ENCODE measurements at places on chromosomes 7 and 10.
A peak's percentile ranks its signal among the peaks of the same experiment; 100 is the strongest.

DNA sequence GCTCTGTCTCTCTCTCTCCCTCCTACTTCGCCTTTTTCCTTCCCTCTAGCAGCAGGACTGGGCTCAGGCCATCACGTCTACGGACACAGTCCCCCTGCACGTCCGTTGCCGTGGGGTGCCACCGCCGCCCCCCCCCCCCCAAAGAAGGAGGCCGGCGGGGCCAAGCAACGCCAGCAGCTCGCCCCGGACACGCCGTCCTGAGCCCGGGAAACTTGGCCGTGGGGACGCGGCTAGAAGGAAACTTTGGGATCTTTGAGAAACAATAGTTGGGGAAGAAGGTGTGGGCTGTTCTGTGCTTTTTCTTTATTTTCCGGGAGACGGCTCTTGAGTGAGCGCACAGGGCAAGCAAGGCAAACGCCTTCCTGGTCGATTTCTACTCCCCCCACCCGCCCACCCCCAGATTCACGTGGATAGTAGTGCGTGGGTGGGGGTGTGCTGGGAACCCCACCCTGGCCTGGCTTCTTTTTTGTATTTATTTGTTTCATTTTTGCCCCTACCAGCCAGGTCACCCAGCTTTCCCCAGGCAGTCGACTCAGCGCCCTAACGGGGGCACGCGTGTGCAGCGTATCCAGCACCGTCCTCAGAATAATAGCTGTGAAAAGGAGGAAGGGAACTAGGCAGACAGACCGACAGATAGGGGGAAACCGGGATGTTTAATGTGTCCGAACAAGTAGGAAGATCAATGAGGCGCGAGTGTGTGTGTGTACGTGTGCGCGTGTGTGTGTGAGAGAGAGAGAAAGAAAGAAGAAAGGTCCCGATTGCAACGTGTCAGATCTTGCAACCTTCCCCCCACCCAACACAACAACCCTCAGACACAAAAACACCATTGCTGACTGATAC, 1.4 kb downstream of the MXI1 start:
- peak; percentile 75 for DNase-seq

- no peak for DNase-seq
Observed at GRCh38 chr10:63156236-63156635, 23.1 kb downstream of the NRBF2 start.

DNA sequence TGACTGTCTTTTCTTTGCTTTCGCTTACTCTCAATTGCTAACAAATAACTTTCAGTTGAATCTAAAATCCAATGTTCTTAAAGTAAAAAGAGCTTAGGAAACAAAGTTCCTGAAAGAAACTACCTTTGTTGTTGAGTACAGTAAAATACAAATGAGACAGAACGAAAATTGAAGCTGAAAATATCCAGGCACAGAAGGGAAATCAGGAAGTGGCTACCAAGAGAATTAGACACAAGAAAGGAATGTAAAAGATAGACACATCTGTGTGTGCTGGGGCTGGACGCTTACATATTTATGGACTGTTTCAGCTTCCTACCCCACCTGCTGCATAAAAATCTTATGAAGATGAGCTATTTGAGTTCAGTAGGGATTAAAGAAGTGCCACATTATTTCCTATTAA, 161.7 kb upstream of the PLXDC2 start:
- no peak for DNase-seq

DNA sequence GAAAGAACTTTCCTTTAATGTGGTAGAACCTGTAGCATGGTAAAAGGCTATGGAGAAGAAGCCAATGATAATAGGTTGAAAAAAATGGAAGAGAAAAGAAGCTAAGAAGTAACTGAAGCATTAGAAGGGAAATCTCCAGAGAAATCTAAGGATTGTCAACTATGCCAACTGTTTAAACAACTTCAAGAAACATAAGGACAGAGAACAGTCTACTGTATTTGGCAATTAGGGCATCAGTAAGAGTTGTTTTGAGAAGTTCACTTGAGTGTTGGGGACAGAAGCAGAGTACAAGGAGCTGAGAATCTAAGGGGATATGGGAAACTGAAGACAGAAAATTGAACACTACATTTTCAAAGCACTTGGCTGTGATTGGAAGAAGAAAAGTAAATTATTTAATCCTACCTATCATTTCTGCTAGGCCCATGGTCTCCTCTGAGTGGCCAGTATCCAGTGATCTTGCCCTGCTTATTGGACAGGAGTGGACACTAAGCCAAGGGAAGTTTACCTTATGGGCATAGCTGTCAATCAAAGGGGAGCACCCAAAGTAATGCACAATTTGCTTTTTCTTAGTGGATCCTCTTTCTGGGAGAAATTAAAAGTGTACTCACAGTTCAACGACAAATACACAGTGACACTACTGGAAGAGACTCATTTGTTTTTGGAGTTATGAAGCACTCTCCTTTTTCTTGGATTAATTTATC, 56.4 kb upstream of the CCDC71L start:
- DNase-seq, result no peak

GRCh38 chr10:387909-388660, 252.8 kb downstream of the ZMYND11 start:
- DNase-seq, result peak; percentile 94

- no peak for DNase-seq
Observed at GRCh38 chr10:46556515-46557318, at the start of gene GPRIN2. Gene GPRIN2, minus strand, starts transcription at chr10:46556658. Its CDS starts 5,922 bp downstream, at chr10:46550736.

- peak; percentile 13 for DNase-seq
Observed at GRCh38 chr10:92997620-92998019, 63.0 kb upstream of the CYP26C1 start.

DNA sequence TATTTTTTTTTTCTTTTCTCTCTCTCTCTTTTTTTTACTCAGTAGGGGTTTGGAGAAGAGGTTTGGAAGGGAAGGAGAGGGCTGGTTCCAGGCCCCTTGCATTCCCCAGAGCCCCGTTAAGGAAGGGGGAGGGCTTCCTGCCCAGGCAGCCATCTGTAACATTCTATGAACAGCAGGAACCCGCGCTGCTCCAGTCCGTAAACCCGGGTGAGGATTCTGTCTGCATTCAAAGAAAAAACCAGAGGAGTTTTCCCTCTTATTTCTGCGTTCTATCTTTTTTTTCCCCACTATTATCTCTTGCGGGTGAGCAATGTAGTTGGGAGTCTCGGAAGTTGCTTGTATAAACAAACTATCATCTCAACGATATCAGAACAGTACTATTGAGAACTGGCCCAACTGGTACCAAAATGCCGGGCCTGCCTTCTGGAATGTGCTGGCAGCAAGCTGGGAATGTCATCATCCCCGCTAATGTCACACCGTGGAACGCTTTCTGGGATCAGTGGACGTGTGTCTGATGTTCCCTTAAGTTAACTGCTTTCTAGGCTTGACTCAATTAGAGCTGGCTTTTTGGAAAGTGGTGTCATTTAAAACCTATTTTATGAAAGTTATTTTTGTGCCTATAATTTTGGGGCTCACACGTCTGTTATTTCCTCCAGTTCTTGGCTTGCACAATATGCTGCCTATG, 153.1 kb upstream of the MEOX2 start:
- DNase-seq, result peak; percentile 3

GRCh38 chr7:43444711-43445578, 138.0 kb upstream of the STK17A start:
- DNase-seq, result no peak

DNA sequence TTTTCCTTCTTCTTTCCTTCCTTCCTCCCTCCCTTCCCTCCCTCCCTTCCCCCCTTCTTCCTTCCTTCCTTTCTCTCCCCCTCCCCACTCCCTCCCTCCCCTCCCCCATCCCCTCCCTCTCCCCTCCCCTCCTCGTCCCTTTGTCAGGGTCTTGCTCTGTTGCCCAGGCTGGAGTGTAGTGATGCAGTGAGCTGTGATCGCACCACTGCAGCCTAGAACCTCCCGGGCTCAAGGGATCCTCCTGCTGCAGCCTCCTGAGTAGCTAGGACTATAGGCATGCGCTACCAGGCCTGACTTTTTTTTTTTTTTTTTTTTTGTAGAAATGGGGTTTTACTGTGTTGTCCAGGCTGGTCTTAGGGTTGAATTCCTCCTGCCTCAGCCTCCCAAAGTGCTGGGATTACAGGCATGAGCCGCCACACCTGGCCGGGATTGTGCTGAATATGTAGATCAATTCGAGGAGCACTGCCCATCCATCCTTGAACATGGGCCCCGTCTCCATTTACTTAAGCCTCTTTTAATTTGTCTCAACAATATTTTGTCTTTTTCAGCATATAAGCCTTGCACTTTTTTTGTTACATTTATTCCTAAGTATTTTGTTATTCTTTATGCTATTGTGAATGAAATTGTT, 23.4 kb downstream of the GRIFIN start:
- DNase-seq, result no peak

GRCh38 chr7:48627164-48627563, 297.2 kb upstream of the CDC14C start:
- DNase-seq, result no peak

DNA sequence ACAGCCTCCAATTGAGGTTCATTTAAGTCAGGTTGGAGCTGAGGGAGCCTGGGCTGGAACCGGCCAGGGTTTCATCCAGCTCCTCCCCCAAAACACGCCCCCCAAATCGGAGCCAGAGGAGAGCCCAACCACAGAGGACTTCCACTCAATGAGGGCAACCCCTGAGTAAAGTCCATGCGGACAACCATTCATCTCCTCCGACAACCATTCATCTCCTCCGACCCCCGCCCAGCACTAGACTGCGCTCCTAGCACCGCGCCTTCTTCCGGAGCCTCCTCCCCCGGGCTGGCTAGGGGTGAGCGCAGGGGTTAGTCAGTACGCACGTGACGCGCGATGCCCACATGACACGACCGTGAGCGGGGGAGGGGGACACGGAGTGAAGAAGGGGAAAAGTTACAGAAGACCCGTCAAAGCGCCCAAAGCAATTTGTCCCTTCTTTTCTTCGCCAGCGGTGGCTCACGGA, 1.4 kb downstream of the MAGI2 start:
- no peak for DNase-seq

DNA sequence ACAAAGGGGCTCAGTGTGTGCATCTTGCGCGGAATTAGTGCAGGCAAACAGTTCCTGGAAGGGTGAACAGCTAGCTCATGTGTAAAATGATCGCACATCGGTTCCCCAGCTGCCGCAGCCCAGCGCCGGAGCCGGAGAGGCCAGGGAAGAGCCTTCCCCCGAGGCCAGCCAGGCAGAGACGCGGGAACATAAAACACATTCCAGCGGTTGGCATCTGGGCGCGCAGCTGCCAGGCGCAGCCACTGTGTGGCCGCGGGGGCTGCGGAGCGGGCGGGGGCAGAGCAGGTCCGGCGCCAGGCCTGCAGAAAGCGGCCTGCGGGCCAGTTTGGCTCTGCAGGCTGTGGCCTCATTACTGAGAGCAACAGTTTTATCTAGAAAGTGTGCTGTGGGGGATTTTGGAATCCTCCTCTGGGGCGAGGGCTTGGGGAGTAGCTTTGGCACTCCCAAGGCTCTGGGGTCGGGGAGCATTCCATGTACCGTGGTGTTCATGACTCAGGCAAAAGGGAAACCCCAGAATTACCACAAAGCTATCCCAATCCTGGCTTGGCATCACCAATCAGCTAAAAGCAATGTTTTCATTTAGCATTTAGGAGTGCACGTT, 74.3 kb downstream of the SAMD9 start:
- DNase-seq, result no peak

DNA sequence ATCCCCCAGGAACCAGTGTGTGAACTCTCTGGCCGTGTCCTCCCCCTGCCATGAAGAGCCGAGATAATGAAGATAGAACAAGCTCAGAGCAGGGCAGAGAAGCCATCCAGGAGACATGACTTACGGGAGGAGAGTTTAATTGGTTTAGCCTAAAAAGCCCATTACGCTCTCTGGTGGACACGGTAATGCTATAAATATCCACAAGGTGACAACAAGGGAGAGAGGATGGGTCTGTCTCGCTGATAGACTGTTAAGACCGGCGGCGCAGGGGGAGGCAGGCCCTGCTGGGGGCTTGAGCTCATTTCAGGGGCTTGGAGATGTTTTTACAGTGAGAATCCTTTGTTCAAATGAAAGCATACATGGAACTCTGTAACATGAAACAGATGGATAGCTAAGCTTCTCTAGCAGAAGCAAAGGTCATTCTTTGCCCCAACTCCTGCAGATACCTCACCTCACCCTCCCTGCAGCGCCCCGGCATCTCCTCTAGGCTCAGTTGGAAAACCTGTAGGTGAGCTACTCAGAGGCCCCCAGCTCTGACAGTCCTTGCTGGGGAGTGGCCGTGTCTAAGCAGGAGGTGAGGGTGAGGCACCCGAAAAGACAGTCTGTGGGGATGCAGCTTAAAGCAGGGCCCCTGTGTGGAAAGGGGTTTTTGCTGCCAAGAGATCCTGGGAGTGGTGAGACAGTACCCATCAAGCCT, 40.8 kb upstream of the LOXL4 start:
- no peak for DNase-seq

GRCh38 chr7:44769776-44770294, 21.2 kb downstream of the ZMIZ2 start:
- DNase-seq, result no peak

GRCh38 chr7:51276091-51276605, 40.5 kb downstream of the COBL start:
- DNase-seq, result no peak

DNA sequence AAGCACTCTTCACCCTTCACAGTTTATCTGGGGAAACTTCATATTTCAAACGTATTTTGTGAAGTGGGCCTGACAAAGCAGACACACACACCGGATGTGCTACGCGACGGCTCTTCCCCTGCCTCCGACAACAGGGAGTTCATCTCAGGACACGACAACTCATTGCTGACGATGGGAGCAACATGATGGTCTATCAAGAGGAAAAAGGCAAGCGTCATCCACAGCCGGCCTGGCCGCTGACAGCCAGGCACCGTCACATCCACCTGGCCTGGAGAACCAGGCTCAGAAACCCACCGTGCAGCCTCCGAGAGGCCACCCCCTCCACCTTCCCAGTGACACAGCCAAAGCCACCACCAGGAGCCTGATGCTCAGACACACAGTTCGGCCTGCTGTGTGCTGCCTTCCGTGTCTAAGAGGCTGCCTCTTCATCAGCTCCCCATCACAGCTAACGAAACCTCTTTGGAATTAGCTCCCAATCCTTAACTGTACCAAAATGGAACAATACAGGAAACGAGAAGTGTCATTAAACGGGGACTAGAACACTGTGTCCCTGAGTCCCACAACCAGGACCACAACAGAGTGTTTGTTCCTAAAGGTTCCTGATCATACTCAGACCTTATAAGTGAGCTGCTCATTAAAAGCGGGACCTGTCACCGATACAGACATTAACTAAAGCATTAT, 76.7 kb downstream of the SFMBT2 start:
- peak; percentile 97 for DNase-seq

DNA sequence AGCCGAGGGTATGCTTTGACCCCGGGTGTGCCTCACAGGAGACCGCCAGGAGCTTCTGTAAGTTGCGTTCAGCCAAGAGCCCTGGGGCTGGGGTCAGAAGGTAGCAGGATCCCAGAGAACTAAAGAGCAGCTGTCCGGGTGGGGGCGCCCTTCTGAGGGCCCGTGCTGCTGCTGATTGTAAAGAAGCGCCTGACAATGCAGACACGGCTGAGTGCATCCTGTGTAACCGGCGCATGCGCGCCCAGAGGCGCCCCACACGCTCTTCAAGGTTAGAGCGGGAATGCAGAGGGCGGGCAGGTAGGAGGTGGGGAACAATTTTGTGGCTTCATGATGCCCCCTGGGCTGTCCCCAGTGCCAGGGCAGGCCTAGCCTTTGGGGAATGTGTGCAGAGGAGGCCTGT, 210.2 kb upstream of the CTBP2 start:
- no peak for DNase-seq

GRCh38 chr7:21916176-21916575, 29.5 kb downstream of the CDCA7L start:
- DNase-seq, result no peak

- no peak for DNase-seq
Observed at GRCh38 chr7:110774071-110774470, 316.9 kb upstream of the LRRN3 start.
